ENCODE measurements at places on chromosomes 11 and 22. TPM values are rescaled to one million over a fixed set of nuclear protein-coding genes. Genes with fewer than 3 reads are reported as not detected.

DNA sequence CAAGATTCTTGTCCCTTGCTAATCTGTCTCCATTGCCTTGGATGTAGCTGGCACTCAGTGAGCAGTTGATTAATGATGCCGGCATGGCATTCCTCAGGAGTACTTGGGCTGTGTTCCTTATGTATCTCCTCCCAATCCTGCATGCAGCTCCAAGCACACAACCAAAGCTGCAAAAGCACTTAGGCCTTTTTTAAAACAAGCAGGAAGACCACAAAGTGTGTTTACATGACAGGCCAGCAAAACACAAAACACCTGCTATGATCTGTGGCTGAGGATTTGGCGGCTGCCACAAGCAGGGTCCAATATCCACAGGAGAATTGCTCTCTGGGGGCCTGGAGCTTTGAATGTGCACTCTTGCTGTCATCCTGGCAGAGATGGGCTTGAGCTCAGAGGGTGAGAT, 8.9 kb downstream of the ABTB2 start:
- no peak for DNase-seq

DNA sequence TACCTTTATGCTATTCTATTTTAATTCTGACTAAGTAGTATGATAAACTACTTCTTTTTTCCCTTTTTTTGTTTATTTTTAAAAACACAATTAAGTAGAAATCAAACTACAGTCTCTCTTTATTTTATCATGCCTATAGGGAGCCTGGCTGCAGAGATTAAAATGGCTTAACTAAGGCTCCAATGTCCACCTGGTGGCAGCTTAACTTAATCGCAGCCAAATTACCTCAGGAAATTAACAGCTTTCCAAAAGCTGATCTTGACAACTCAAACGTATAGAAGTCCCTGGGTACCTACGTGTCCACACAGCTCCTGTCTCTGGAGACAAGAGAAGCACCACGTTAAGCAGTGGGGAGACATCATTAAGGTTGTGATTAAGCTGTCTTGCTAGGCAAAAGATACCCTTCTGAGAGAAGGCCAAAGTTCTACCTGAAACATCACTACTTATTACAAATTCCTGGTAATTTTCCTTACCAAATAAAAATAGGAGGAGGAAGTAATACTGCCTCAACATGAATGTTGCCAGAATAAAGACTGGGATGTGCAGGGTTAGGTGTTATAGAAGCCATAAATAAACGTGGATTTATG, 63.2 kb upstream of the SNX19 start:
- DNase-seq: no peak

- DNase-seq: peak; percentile 44
These were observed 44.9 kb downstream of the WNT11 start for GRCh38 chr11:76161261-76161961.

The SMC1B gene
- 0.05 TPM for total RNA-seq

The NRXN2 gene
- total RNA-seq: 19.7 TPM

GRCh38 chr22:23815541-23816155, 23.2 kb downstream of the DERL3 start:
- DNase-seq: no peak

DNA sequence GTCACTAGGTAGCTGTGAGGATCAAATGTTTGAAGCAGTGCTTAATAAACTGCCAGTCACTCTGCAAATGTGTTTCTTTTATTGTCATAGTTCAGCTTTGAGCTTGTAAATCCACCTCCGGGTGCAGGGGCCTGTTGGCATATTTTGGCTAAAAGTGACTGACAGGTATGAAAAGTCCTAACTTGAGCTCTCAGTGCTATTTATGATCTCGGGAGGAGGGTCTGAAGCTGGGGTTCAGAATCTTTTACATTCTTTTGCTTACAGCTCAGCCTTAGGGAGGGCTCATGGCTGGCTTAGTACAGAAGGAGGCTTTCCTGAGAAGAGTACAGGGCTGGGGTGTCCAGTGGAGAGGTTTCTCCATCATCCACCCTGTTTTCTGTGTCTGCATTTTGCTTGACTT, 1.5 kb downstream of the ASPHD2 start:
- no peak for DNase-seq

GRCh38 chr11:95989076-95989605, 65.2 kb upstream of the MTMR2 start:
- no peak for DNase-seq

The HTR3A gene
- total RNA-seq: not detected

GRCh38 chr11:82398300-82398815, 335.3 kb downstream of the FAM181B start:
- peak; percentile 39 for DNase-seq

- DNase-seq: no peak
These were observed 172.5 kb upstream of the TMEM45B start for GRCh38 chr11:129643031-129643721.

The GSTT2 gene
- total RNA-seq: 0.98 TPM

- no peak for DNase-seq
These were observed 68.1 kb upstream of the SLC22A12 start for GRCh38 chr11:64522843-64523380.

GRCh38 chr11:134216816-134217215, 7.0 kb downstream of the NCAPD3 start:
- no peak for DNase-seq

DNA sequence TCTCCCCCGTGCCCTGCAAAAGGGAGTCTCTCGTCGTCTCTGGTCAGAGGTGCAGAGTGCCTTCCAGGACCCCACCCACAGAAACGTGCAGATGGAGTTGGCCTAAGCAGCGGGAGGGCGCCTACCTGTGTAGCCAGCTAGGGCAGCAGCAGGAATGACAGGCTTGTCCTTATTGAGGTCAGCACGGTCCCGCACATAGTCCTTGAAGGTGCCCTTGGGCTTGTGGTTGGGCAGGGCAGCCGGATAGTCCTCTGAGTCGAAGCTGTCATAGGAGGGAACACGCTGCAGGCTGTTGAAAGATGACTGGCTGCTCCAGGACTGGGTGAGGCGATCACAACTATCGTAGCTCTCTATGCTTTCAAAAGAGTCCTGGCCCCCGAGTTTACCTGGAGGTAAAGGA, 107.3 kb downstream of the ETS1 start:
- DNase-seq: no peak

The SCGB1D4 gene
- not detected for total RNA-seq

- DNase-seq: no peak
These were observed 3.0 kb downstream of the TBRG1 start for GRCh38 chr11:124625504-124626168.

- no peak for DNase-seq
These were observed 45.3 kb downstream of the GDPD5 start for GRCh38 chr11:75480185-75481175.

Data from ovary (tissue), 10 donors.